GM04504 (cell line): ENCODE measurements at places on chromosomes 7 and 10.

- DNase-seq = no peak
Measured at GRCh38 chr7:69596723-69597277, 1.5 kb upstream of the AUTS2 start.

- DNase-seq = no peak
Measured at GRCh38 chr7:150397346-150398107, 18.4 kb downstream of the ZNF775 start.

GRCh38 chr7:2922348-2922691, 78.2 kb upstream of the GNA12 start:
- DNase-seq = no peak

DNA sequence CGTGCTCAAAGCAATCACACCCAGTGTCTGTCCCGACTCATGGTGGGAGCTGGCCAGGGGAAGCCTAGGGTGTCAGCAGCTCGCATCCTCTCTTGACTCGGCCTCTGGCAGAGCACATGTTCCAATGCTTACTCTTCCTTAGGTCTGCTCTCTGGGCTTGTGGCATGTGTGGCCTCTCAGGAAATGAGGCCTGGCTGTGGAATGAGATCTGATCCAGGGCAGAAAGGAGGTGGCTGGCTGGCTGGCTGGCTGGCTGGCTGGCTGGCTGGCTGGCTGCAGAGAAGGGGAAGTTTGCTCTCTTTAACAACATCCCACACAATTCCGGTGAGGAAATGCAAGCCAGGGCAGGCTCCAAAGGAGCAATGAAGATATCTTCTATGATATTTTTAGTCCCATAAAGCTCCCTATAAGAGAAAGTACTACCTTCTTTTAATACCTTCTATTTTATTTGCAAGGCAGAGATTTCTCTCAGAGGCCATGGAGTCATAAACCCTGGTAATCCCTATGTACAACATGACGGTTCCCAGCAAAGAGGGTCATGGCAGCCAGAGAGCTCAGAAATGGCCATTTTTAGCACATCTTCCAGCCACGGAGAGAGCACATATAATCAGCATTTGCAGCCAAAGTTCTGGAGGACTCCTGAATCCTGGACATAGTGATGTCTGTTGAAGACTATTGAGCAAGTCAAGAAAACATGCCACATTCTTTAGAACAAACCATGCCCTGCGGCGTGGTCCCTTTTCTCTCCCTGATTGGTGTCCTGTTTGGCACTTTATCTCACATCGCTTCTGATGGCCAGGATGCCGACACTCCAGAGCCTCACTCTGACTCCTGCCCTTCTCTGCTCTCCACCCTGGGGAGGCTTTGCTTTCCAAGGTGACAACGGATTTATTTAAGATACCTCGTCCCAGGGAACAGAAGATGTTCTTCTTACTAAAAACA, 153.7 kb downstream of the FANK1 start:
- peak; percentile 32 for DNase-seq

- no peak for DNase-seq
Measured at GRCh38 chr10:97778452-97779302, 6.9 kb upstream of the SFRP5 start.

GRCh38 chr7:134779741-134780065, 269 bp downstream of the CALD1 start:
- DNase-seq = no peak
